HS-27A (cell line): ENCODE measurements at places on chromosomes 3 and 15.

DNA sequence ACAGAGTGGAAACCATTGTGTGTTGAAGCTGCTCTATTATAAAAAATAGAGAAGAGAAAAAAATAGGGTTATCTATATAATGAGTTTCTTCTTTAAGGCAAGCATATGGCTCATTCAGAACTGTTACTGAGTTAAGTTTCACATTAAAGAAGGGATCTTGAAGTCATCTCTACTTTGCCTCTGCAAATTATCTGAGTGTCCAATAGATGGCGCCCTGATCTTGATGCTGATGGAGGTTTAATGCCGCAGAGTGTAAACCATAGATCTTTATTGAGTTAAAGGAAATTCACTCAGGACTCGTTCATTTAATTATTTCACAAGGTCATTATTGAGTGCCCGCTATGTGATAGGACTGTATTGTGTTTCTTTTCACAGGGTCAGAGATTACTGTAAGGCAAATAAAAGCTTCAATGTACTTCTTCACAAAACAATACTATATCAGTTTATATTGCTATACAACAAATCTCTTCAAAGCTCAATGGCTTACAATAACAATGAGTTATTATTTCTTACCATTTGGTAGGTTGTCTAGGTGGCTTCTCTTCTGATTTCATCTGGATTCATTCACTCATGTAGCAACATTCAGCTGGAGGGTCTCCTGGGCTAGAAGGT, 171.4 kb downstream of the NSUN3 start:
- no peak for DNase-seq

DNA sequence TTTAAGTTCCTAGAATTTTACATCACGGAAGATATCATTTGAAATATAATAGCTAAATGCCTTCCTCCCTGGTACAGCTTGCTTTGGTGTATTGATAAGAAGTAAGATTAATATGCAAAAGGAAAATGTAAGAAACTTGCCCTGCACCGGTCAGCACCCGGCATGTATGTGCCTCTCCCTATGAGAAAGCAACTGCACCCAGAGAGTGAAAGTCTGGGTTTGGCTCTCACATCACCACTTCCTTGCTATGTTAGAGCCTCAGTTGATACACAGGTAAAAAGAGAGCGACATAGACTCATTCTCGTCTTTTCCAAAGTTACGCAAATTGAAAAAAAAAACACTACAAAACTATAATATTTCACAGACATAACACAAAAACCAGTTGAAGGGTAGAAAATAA, 96.7 kb downstream of the FOXP1 start:
- no peak for DNase-seq

GRCh38 chr3:36840453-36840921, 76.1 kb upstream of the DCLK3 start:
- DNase-seq: no peak

DNA sequence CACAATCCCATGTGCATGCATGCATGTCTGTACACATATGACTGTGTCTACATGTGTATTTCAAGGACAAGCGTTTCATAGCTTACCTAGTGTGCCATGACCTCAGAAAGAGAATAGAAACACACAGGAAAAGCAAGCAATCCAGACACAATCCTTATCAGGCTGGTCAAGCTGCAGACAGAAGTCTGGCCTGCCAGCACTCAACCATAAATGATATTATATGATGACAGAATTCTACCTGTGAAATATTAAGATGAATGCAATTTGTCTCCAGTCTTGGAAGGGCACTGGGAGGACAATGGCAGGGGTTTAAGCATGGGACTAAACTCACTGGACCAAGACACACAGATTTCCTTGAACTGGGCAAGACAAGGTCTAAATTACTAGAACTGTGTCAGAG, 50.9 kb upstream of the ARL6 start:
- DNase-seq: no peak

DNA sequence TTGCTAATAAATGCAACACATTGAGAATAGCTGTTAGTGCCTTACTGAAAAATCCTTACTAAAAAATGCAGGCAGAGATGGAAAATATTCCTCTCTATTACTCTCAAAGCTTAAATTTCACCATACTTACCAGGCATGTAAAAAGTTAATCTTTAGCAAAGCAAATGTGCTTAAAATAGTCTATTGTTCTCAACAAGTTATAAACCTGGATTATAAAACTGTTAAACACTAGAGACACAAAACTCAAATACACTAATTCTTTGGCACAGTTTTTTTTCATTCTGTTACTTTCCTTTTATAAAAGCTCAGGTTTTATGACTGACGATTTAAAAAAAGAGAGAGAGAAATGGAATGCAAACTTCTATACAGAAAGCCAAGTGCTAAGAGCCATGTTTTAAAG, 119.8 kb downstream of the THRB start:
- no peak for DNase-seq

- no peak for DNase-seq
These were observed 329.3 kb downstream of the TBL1XR1 start for GRCh38 chr3:176867681-176868663.

GRCh38 chr3:78990156-78990555, 777.6 kb downstream of the ROBO1 start:
- no peak for DNase-seq

GRCh38 chr3:54755756-54756155, 172.1 kb downstream of the LRTM1 start:
- no peak for DNase-seq

DNA sequence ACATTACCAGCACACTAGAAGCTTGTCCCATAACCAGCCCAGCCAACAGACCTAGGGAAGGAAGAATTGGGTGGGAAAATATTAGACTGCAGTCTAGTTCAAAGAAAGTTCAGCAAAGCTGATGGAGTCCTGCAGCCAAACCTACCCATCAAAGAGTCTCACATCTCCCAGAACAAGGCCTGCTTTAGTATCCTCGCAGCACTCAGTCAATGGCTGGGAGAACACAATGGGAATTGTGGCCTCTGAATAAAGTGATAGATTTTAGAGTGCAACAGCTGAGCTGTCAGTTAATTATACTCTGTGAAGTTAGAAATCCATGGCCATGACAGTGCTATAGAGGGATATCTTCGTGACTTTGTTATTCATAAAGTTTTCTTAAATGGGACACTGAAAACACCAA, 207.2 kb upstream of the NAALADL2 start:
- no peak for DNase-seq

GRCh38 chr15:42194513-42194912, 13.6 kb downstream of the VPS39 start:
- DNase-seq: no peak

DNA sequence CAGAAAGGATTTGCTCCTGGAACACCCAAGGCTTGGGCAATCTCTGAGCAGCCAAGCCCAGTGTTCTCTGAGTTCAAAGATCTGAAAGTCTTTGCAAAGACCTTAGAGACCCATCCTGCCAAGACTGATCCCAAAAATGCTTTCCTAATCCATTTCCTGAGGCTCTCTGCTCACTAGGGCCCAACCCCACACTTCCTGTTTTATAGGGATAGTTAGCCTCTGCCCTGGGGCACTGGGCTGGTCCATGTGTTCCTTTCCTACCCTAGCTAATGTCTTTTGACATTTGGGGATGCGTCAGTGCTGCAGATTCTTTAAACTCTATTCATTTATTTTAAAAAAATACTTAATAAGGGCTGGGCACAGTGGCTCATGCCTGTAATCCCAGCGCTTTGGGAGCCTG, 372.7 kb downstream of the ROBO2 start:
- DNase-seq: no peak

DNA sequence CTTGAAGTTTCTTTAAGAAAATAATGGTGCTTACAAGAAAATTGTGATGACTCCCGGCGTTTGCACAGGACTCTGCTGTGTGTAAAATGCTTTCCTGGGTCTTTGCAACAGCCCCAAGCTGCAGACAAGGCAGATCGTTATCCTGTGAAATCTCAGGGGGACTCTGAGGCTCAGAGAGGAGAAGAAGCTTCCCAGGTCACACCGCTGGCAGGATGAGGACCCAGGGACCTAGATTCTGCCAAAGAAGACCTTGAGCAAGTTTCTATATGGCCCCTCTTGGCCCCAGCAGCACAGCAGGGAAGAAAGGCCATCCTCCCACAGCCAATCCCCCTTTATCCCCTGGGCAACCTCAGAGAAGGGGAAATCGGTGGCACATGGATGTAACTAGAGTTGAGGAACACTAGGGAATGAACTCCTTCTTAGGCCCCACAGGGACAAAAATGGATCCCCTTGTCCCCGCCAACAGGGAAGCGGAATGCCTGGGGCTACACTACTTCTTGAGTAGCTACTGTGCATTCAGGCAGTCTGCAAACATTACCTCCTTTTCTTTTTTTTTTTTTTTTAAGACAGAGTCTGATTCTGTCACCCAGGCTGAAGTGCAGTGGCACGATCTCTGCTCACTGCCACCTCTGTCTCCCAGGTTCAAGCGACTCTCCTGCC, 72.8 kb downstream of the CPN2 start:
- no peak for DNase-seq

DNA sequence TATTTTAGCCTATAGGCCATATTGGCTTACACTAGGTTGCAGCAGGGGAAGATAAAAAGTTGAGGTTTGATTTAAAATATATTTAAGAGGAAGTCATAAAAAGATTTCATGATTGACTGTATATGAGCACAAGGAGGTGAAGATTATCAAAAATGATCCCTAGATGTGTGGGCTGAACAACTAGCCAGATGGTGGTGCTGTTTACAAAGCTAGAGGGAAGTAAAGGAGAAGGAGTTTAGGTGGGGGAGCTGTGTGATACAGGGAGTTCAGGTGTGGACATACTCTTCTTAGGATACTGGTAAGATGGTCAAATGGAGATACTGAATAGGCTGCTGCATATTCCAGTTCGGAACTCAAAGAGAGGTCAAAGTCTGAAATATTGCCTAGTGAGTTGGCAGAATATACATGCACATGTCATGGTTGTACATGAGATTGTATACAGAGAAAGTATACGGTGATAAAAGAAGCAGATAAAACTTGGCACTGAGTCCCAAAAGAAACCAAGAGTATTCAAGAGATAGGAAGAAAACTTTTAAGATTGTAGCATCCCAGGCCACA, 727.8 kb downstream of the NLGN1 start:
- DNase-seq: no peak

GRCh38 chr15:59662260-59662659, 4.9 kb upstream of the GTF2A2 start:
- DNase-seq: no peak

DNA sequence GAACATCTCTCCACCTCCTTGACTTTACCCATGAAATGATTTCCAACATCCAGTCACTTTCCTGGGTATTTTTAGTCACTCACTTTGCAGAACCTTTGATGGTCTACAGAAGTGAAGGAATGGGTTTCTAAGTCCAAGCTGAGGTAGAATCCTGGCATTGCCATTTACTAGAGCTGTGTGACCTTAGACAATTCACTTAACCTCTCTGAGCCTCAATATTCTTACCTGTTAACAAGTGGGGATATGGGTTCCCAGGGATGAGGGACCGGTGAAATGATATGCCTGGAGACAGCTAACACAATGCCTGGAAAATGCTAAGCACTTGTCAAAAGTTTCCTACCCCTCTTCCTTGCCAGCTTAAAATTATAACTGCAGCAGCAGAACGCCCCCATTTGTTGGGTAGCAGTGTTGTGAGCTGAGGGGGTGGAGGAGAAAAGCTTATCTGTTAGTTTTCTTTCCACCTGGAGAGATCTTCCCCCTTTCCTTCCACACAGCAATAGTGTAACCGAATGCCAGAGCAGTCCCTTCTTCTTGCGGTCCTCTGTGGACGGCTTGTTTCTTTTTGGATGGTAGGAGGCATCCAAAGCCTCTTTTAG, 319.2 kb upstream of the LRRFIP2 start:
- no peak for DNase-seq

- no peak for DNase-seq
These were observed 24.3 kb downstream of the CACNA2D3 start for GRCh38 chr3:54146506-54147239.

DNA sequence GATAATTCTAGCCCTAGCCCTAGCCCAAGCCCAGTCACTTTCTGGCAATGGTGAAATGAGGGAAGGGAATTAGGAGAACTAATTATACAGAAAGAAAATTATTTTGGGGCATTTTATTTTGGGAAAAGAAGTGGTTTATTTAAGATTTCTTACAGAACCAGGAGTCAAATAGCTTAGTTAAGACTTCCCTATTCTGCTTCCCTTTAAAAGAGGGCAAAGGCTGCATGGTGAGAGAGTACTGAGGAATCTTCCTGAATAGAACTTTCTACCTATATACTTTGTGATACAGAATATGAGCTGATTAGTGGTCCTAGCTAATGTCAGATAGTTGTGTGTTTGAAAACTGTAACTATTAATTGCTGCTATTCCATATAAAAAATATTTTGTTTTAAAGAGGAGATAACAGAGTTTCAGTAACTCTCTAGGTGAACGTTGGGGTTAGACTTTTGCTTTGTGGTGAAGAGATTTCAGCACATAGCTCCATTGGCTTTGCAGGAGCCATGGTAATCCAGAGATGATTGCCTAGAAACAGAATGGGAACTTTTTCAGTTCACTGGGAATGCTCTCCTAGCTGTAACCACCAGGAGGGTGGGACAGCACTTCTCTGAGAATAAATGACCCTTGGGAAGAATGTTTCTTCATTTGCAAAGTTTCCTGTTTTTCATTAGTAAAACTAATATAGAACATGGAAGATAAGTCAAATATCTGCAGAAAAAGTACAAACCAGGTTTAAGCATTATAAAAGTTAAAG, 5.3 kb upstream of the GCSAM start:
- DNase-seq: no peak

DNA sequence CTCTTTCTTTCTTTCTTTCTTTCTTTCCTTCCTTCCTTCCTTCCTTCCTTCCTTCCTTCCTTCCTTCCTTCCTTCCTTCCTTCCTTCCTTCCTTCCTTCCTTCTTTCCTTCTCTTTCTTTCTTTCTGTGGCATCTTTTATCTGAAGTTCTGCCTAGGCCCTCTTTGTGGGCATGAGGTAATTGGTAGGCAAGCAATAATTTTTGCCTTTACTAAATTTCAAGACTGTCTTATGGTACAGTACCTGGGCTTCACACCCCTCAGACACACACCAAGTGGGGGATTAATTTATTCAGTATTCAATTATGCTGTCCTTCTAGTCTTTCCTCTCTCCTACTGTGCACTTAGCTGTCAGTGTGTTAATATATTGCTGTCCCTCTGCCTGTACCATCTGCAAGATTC, 155.5 kb downstream of the OXSM start:
- DNase-seq: no peak

DNA sequence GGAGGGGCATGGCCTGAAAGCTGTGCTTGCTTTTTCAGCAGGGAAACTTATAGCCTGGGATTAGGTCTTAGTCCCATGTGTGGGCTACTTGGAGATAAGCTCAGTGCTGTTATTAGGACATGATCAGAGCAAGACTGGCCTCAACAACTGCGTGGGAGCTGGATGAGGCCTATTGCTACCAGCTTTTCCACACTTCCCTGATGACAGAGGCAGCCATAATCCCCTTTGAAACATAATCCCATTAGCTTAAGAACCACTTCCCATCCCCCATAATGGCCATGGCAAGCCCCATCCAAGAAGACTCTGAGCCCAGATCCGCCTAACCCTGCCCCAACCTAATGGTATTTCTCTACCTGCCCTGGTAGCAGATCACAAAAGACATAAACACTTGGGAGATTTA, 26.6 kb upstream of the GK5 start:
- no peak for DNase-seq

- DNase-seq: no peak
These were observed 145.3 kb downstream of the FOXP1 start for GRCh38 chr3:71438071-71438685.

GRCh38 chr3:12932754-12933153, 91.4 kb upstream of the RPL32 start:
- DNase-seq: no peak

GRCh38 chr3:184272269-184272668, 3.6 kb upstream of the ECE2 start:
- no peak for DNase-seq

GRCh38 chr15:57503051-57503702, 88.5 kb upstream of the MYZAP start:
- DNase-seq: no peak

- DNase-seq: no peak
These were observed 10.5 kb downstream of the KIF15 start for GRCh38 chr3:44772099-44772442.
